Fibroblast of skin of back (primary cell): ENCODE measurements at places on chromosomes 5 and 9.
A peak's percentile ranks its signal among the peaks of the same experiment; 100 is the strongest.

DNA sequence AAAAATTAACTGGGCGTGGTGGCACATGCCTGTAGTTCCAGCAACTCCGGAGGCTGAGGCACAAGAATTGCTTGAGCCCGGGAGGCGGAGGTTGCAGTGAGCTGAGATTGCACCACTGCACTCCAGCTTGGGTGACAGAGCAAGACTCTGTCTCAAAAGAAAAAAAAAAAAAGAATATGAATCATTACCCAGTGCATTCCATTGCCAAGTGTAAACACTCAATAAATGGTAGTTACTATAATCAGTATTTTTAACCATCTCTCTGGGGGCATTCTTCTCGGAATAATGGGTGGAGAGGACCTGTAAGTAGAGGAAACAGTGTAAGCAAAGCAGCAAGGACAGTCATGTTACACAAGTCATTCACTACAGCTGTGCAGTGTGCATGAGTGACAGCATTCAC, 13.8 kb upstream of the RANBP17 start:
- peak; percentile 71 for DNase-seq

- DNase-seq = peak; percentile 67
Measured at GRCh38 chr9:122350577-122351355, 20.1 kb upstream of the PTGS1 start.

GRCh38 chr5:156595132-156595787, 254.8 kb upstream of the PPP1R2B start:
- DNase-seq = peak; percentile 9

- peak; percentile 75 for DNase-seq
Measured at GRCh38 chr5:69129413-69129812, 35.6 kb downstream of the SLC30A5 start.

DNA sequence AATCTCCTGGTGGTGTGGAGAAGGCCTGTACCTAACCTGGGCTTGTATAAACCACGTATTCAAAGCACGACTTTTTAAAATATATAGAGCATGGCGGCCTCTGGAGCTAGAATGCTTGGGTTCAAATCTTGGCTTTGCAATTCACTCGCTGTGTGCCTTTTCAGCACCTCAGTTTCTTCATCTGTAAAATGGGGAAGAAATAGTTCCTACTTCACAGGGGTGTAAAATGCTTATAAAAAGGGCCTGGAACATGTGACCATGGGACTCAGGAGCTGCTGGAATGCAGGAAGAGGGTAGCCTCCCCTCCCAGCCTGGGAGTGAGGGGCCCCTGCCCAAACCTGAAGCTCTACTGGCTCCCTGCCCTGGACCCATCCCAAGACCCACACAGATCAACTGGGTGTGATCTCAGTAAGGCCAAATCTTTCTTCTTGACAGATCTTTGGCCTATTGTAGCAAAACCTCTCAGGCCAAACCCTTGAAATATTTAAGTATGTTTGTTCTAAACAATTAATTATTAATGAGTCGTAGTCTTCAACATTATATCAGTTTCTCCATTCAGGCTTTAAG, 269.0 kb downstream of the ZSWIM6 start:
- no peak for DNase-seq

GRCh38 chr5:50292735-50293394, 148.2 kb downstream of the EMB start:
- DNase-seq = no peak

DNA sequence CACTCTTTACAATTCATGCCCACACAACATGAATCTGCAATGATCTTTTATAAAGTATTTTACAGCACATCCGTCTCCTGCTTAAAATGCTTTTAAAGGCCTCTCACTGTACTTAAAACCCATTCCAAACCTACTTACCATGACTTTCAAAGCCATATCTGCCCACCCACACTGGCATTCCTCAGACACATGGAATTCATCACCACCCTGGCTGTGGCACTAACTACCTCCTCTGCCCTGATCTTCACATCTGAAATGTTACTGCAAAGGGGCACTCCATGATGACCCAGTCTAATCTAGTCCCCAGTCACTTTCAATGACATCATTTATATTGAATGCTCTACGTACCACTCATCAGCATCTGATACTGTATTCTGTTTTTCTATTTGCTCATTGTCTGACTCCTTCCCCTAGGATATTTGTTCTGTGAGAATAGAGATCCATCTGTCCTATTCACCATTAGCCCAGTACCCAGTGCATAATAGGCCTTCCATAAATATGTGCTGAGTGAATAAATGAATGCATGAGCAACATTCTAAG, 193.2 kb upstream of the KIF2A start:
- peak; percentile 46 for DNase-seq

- DNase-seq = no peak
Measured at GRCh38 chr5:111697881-111698757, 58.9 kb downstream of the NREP start.

GRCh38 chr5:10757043-10757442, 4.0 kb downstream of the DAP start:
- DNase-seq = no peak
